ENCODE measurements at places on chromosomes 1 and 21.

- no peak for DNase-seq
Observed at GRCh38 chr1:8684590-8684989, 132.8 kb downstream of the RERE start.

DNA sequence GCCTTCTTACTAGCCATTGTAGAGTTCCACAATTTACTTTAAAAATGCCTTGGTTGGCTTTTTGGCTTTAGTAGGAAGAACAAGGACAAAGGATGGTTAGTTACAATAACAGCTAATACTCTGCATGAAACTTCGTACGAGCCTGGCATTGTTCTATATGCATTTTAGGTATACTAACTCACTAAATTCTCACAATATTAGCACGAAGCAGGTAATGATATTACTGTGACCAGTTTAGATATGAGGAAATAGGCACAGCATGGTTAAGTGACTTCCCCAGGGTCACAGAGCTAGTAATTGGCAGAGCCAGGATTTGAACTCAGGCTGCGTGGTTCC lies 50.5 kb upstream of the CYP2J2 start:
- no peak for DNase-seq

GRCh38 chr1:212288615-212289014 lies 3.4 kb downstream of the PPP2R5A start:
- DNase-seq = no peak

DNA sequence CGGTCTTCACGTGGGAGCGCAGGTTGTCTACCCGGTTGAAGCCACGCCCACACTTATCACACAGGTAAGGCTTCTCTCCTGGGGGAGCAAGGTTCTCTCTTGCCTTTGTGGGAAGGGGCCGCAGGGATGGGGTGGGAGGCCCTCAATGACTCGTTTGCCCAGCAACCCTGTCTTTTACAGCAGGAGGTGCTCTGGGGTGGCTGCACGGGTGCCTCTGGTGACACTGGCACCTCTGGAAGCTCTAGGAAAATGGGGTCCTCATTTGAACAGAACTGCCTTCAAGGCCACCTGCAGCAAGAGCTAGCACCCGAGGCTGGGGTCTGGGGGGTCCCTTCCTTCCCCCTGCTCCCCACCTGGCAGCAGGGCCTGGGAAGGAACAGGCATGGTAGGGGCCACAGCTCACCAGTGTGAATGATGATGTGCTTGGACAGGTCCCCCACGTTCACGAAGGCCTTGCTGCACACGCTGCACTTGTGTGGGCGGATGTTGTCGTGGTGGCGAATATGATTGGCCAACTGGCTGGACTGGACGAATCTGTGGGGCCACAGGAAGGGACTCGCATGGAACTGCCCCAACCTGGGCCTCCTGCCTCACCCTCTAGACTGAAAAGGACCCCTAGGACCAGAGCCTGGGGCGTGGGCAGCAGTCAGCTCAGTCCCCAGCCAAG lies 33.1 kb downstream of the ZBTB17 start:
- no peak for DNase-seq

DNA sequence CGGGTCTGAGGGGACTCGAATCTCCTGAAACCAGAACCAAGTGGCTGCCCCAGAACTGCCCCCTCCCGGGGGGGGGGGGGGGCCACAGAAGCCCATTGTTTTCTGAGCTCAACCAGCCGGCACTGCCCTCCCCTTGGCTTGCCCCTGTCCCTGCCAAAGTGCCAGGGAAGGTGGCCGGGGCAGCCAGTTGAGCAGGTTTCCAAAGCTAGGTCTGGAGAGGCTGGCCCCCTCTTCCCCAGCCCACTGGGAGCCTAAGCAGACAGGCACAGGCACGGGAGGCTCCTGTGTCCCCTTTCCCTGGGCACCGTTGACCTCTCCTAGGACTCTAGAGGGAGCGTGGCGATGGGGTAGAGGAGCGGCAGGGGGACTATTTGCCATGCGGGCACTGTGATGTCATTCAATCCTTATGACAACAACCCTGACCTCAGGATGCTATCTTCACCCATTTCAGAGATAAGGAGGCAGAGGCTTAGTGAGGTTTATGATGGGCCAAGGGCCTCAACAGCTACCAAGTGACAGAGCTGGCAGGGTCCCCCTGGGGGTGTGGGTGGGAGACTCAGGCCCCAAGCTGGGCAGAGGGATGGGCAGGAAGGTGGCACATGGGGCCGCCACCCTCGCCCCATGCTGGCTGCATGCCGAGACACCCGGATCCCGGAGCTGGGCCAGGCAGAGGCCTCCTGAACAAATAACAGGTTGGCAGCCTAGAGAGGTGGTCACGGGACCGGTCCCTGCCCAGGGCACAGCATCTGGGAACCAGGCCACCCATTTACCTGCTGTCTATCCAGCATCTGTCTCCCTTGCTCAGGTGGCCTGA lies 35.0 kb downstream of the RAP1GAP start:
- DNase-seq = no peak

DNA sequence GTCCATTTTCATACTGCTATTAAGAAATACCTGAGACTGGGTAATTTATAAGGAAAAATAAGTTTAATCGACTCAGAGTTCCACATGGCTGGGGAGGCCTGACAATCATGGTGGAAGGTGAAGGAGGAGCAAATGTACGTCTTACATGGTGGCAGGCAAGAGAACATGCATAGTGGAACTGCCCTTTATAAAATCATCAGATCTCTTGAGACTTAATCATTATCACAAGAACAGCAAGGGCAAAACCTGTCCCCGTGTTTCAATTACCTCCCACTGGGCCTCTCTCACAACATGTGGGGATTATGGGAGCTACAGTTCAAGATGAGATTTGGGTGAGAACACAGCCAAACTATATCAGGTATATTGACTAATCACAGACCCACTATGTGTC lies 370.2 kb upstream of the USP24 start:
- no peak for DNase-seq

- DNase-seq = no peak
Observed at GRCh38 chr1:38029685-38030511, 16.7 kb downstream of the POU3F1 start.

DNA sequence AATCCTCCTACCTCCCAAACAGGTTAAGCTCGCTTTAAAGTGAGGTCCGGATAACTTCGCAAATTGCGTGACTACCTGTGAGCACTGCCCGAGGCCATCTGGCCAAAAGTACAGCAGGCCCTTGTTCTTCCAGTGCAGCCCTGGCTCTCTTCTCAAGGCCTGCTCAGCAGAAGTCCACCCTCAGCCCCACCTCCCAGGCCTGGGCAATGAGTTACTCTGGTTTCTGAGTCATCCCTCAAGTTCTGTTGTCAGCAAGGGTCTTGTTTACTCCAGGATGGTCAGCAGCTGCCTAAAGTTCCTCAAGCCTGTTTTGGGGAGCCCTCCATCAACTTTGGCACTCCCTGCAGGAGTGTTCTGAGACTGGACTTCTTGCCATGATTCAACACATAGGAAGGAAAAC lies 101.7 kb downstream of the BCAR3 start:
- DNase-seq = no peak

GRCh38 chr1:205572421-205572820 lies 59.4 kb downstream of the ELK4 start:
- no peak for DNase-seq

DNA sequence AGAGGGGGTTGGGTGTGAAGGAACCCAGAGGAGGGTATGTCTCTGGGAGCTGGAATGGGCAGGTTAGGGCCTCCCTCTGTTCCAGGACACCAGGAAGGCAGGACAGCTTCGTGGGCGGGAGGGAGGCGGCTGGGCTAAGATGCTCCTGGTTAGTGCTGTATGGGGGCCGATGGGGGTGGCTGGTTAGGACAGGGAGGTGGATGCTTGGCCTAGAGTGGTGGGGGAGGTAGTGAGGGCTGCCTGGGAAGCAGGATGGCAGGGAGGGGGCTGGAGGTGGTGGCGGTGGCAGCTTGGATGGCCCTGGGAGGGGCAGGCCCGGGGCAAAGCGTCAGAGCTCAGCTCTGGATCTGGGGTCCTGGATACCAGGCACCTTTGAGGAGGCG lies 6.2 kb upstream of the MMP23B start:
- no peak for DNase-seq

GRCh38 chr1:5110508-5110907 lies 456.1 kb downstream of the AJAP1 start:
- no peak for DNase-seq

DNA sequence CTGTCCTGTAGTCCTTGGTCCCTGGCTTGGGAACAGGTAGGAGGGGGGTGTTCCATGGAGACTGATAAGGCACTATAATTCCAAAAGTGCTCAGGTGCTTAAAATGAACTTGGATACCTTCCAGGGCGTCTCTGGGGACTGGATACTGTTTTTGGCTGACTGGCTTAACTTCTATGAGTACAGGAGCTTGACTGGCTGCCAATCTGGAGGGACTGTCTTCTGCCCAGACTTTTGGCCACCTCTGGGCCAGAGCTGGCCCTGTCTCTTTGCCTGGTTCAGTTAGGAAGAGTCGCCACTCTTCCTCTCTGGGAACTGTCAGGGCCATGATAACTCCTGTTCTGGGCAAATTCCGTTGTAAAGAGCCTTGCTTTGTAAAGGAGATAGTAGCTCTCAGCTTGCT lies 407.0 kb downstream of the TGFB2 start:
- no peak for DNase-seq

GRCh38 chr21:44702973-44703730 lies 6.2 kb downstream of the KRTAP10-12 start:
- DNase-seq = no peak

- no peak for DNase-seq
Observed at GRCh38 chr1:192316942-192317450, at the start of gene RGS21. RGS21 (plus strand) TSS chr1:192316992; CDS start chr1:192343037, 26,045 bp downstream.

DNA sequence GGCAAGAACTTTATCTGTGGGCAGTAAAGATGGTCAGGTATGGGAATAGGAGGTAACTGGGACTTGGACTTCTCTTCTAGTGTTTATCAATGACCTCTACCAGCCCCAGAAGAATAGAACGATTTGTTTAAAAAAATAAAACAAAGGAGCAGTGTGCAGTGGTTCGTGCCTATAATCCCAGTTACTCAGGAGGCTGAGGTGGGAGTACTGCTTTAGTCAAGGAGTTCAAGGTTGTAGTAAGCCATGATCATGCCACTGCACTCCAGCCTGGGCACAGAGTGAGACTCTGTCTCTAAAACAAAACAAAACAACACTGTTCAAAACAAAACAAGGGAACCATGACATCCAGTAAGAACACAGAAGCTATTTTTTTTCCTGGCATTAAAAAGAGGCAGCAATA lies 4.3 kb downstream of the RNF19B start:
- no peak for DNase-seq

- DNase-seq = no peak
Observed at GRCh38 chr1:239952348-239953308, 139.1 kb upstream of the FMN2 start.

DNA sequence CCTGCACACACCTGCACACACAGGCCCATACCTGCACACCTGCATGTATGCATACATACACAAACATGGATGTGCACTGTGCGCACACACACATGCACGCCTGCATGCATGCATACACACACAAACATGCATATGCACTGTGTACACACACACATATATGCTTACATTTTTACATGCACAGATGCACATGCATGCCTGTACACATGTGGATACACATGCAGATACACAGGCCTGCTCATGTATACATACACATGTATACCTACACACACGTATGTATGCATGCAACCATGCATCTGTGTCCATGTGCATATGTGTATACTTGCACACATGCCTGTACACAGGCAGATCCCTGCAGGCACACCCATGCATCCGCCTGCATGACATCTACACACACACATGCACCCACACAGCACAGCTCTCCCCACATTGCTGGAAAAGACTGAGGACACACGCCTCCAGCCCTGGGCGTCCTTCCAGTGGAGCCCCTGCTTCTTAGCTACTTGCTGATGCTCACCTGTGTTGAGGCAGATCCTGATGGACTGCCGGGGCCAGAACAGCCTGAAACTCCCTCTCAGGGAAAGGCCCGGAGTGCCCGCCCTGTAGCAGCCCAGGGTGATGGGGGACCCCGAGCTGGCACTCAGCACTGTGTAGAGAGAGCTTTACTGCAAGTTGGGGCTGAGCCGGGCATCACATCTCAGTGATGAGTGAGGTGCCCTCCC lies 28.6 kb downstream of the KRTAP10-1 start:
- no peak for DNase-seq

GRCh38 chr1:87399264-87399663 lies 70.6 kb downstream of the LMO4 start:
- DNase-seq = no peak

DNA sequence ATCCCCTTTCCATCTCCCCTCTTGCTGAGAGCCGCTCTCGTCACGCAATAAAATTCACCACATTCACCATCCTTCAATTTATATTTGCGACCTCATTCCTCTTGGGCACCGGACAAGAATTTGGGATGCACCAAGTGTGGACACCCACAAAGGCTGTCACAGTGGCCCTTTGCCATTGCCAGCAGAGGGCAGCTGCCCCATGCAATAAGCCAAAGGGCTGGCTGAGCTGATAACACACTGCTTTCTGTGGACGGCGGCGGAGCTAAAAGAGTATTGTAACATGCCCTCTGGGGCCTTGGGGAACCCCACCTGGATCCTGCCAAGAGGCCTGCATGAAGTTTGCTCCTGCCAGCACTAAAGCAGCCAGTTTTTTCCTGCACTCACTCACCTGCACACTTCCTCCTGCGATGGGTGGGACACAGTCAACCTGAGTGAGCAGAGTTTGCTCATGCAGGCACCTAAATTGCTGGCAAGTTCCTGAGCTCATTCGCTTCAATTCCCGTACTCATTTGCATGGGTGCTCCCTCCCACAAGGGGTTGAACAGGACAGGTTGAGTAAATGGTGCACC lies 792.3 kb upstream of the ADAMTS5 start:
- no peak for DNase-seq

- DNase-seq = no peak
Observed at GRCh38 chr1:195188821-195189220, 1419.4 kb downstream of the KCNT2 start.

GRCh38 chr1:238319957-238320356 lies 429.2 kb upstream of the ZP4 start:
- no peak for DNase-seq

DNA sequence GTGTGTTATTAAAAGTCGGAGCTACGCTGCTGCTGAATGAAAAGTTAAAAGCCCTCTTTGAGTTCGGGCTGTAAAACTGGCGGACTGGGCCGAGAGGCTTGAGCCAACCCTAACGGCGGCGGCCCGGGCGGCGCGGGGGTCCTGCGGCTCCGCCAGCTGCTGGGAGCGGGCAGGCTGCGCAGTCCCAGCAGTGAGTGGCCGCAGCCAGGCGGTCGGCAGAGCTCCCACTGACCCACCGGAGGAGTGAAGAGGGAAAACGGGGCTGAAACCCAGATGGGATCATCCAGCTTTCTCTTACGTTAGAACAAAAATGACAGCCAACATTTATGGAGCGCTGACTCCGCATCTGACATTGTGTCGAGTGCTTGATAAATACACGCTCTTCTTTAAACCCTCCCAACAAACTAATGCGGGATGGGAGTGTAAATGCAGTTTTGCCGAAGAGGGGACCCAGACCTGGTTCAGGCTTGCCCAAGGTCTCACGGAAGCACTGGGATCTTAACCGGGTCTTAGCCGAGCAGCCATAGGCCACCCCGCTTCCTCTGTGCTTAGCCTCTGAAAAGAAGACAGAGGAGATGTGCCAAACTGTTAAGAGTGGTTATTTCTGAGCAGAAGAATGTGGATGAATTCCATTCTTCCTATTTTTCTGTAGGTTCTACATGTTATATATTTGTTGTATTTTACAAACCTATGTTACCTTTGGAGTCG lies 3.5 kb downstream of the GRHL3 start:
- DNase-seq = no peak
